ENCODE measurements at places on chromosomes 6 and 20.

- no peak for DNase-seq
Observed at GRCh38 chr6:71496018-71496721, 207.6 kb downstream of the OGFRL1 start.

DNA sequence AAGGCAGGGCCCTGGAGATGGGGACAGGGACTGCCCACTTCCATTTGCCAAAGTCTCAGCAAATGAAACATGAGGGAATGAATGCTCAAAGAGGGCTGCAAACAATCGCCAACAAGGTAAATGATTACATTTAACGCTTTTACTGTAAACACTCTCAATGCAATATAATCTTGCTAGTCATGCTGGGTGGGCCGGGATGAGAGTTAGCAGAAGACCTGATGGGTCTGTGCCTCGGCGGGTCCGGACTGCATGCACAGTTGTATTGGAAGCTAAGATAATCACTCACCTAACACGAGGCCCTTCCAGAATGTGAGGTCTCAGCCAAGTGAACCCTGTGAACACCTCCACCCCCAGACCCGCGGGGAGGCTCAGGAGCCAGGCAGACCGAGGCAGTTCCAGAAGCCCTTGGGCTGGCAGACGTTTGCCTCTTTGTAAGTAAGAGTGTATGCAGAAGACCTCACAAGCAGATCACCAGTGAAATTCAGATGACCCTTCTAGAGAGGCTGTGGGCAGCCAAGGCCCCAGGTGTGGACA, 4.7 kb upstream of the SLCO4A1 start:
- no peak for DNase-seq

- DNase-seq, result no peak
Observed at GRCh38 chr20:37556538-37556937, 28.9 kb upstream of the BLCAP start.

GRCh38 chr20:37238426-37238825, 23.2 kb downstream of the GHRH start:
- no peak for DNase-seq

- no peak for DNase-seq
Observed at GRCh38 chr6:52207066-52207465, 20.9 kb downstream of the IL17A start.

GRCh38 chr6:160071805-160072690, 49.6 kb upstream of the SLC22A1 start:
- DNase-seq, result no peak

GRCh38 chr6:106527979-106528378, 101.3 kb downstream of the RTN4IP1 start:
- no peak for DNase-seq

GRCh38 chr6:109330263-109330662, 52.0 kb downstream of the CD164 start:
- DNase-seq, result no peak

- DNase-seq, result peak; percentile 21
Observed at GRCh38 chr20:2006452-2007361, 12.8 kb upstream of the PDYN start.

DNA sequence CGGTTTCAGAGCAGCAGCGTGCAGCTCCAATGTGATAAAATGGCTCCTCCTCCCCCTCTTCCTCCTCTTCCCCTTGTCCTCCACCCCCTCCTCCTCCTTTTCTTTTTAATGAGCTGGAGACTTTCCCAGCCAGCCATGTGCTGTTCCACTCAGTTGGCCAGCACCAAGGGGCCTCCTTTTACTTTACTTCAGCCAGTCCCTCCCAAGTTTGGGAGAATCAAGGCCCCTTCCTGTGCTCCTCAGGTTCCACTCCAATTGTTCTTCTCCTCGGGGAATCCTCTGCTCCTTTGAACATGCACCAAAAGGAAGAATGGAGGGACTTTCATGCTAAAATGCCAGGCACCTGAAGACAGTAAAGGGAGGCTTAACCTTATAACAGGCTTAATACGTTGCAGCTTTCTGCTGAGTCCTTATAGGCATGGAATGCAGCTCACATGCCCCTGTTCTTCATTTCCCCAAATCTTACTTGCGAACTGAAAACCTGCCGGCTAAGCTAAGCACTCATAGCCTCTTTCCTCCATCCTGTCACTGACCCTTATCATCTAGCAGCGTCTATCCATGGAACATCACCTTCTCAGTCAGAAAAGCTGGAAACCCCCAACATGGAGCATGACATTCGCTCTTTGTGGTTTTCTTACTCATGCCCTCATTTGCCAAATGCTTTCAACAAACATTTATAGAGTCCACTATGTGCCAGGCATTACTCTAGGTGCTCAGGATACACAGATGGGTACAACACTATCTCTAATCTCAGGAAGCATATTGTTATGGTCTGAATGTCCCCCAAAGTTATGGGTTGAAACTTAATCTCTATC, 170.6 kb downstream of the PHACTR1 start:
- DNase-seq, result no peak

DNA sequence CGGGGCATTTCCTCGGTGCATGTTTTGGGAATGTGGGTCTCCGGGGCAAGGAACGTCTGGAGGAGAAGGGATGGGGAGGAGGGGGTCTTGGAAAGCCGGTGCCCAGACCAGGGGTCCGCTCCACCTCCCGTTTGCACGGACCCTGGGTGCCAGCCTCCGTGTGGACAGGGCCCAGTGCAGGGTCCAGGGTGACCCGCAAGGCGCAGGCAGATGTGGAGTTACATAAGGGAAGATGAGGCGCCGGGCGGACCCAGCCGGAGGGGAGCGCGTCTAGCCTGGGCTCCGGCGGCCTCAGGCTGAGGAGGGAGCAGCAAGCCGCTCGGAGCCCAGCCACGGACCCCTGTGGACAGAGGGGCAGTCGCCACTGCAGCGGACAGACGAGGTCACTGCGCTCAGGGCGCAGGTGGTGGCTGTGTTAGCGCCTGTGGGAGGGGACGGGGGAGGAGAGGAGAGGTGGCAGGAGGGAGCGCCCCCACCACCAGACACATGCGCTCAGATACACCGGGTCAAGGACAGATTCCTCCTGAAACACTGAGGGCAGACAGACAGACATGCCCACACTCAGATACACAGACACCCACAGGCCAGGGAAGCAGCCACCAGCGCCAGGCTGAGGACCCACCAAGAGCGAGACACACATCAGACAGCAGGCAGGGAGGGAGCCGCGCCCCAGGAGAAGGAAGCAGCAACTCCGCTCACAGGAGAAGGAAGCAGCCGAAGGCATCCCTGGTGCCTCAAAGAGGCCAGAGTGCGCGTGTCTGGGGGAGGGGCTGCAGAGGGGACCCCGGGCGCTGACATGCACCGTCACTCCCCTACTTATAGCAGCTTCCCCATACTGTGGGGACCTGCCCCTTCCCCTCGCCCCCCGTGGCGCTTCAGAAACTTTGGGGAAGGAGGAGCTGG, 839 bp upstream of the HRH3 start:
- no peak for DNase-seq

GRCh38 chr20:58706150-58706892, 13.7 kb downstream of the NPEPL1 start:
- no peak for DNase-seq

GRCh38 chr6:1736346-1737105, 126.8 kb downstream of the FOXC1 start:
- DNase-seq, result no peak

DNA sequence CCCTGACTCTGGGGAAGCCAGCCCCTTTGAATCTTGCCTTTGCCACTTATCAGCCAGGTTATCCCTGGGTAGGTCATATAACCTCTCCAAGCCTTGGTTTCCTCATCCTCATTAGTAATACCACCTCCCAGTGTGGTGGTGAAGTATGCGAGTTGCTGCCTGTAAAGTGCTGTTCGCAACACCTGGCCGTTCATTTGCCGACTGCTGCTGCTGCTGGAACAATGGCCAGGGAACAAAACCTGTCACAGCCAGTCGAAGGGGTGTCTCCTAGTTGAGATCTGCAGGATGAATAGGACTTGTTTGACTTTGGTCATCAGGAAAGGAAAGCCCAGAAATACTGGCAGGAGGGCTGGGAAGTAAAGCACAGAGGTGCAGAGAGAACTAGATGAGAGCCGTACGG, 6.1 kb downstream of the MANBAL start:
- DNase-seq, result peak; percentile 90

GRCh38 chr6:53669592-53669991, 4.0 kb upstream of the KLHL31 start:
- no peak for DNase-seq

GRCh38 chr20:21251278-21251677, 51.9 kb upstream of the XRN2 start:
- no peak for DNase-seq

- DNase-seq, result no peak
Observed at GRCh38 chr6:90162648-90163387, 133.8 kb downstream of the BACH2 start.

- no peak for DNase-seq
Observed at GRCh38 chr6:29730575-29731126, 7.4 kb downstream of the HLA-F start.

- no peak for DNase-seq
Observed at GRCh38 chr6:3929281-3929798, 80.2 kb downstream of the FAM50B start.

DNA sequence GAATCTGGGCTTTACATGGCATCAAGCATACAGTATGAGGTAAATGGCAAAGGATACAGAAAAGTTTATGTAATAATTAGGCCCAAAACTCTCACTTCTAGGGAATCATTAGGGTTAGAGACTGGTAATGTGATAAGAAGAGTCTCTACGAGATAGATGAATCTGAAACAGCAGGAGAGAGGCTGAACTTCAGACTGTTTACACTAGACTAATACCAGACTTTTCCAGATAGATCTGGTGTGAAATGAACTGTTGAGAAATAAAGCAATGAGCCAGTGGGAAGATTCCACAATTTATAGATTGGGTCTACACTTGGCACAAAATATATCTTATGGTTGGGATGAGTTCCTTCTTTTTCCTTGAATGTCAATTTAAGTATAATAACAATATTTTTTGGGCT, 134.3 kb downstream of the MAN1A1 start:
- DNase-seq, result no peak

DNA sequence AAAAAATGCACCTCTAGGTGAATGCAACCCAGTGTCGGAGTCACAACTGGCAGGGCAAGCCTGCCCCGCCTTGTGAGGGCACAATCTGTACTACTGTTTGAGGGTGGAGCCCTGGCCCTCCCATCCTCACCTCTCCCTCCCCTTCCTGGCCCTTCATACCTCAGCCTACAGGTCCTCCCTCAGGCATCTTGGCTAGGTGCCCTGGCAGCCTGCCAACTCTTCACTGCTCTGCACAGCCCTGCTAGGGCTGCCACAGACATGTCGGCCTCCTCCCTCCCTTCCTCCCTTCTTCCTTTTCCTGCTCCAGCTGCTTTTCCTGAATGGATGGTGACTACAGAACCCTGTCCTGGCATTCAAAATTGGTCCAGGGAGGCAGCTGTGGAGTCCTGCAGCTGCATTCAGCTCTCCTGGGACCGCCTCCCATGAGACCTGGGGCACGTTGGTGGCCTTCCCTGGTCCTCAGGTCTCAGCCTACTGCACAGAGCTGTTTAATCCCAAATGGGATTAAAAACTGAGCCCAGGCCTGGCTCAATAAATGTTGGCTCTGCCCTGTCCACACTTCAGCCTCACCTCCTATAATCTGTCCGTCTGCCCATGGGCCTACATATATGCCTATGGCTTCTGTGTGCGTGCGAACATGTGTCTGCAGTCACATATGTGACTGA, 52.7 kb downstream of the CDH22 start:
- DNase-seq, result peak; percentile 94

- no peak for DNase-seq
Observed at GRCh38 chr20:62305149-62305764, 2.5 kb downstream of the ADRM1 start.

GRCh38 chr6:107731422-107732319, 92.4 kb downstream of the SCML4 start:
- DNase-seq, result no peak

DNA sequence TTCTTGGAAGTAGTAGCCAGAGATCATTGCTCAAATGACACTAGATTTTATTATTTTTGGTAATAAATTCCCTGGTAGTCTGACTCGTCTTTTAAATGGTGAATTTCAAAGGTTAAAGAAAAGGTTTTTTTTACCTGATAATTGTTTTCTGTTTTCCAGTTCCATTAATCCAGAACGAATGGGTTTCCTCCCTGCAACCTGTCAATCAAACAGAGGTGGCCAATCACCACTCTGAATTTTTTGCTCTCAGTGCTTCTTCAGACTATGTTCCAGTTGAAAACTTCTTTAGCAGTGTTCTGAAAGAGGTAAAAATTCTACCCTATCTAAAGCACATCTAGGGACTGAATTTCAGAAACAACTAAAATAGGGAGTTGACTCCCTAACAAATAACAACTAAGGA, 73.8 kb downstream of the PHIP start:
- no peak for DNase-seq

GRCh38 chr6:40506954-40507353, 80.2 kb downstream of the LRFN2 start:
- DNase-seq, result no peak

GRCh38 chr20:828987-829386, 4.5 kb upstream of the FAM110A start:
- no peak for DNase-seq

DNA sequence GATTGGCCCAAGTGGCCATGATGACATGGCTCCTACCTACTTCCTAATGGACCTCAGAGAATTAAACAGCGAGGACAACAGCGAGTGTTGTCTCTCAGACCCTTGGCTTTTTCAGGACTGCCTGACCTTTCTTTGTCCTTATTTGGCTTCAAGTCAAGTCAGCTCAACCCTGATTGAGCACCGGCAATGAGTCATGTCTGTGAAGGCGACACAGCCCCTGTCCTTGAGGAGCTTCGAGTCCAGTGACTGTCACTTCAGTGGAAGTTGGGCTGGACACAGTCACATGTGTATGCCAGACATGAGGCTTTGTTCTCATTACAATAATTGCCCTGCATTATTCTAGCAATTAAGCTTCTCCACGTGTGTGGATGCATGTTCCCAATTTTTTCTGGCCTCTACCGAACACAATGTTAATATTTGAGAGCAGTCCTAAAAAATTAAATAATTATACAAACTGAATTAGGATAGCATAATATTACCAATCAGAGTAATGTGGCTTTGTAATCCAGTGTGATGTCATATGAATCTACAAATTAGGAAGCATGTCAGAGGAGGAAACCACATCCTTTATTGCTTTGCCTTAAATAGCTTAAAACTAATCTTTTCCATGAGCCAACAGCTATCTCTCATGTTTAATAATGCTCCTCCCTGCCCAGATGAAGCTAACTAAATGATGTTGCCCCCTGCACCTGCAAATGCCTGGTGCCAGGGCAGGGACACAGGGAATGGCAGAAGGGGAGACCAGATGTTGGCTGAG, 178.6 kb downstream of the CDH26 start:
- no peak for DNase-seq

Measured in NCI-H2081 (cell line).